ENCODE measurements at places on chromosomes 16 and 17. TPM values are rescaled to one million over a fixed set of nuclear protein-coding genes. Genes with fewer than 3 reads are reported as not detected.

- DNase-seq = no peak
These were observed 1.2 kb upstream of the C1QL1 start for GRCh38 chr17:44969144-44969780.

ACAP1 gene
- total RNA-seq = 12.7 TPM

DNA sequence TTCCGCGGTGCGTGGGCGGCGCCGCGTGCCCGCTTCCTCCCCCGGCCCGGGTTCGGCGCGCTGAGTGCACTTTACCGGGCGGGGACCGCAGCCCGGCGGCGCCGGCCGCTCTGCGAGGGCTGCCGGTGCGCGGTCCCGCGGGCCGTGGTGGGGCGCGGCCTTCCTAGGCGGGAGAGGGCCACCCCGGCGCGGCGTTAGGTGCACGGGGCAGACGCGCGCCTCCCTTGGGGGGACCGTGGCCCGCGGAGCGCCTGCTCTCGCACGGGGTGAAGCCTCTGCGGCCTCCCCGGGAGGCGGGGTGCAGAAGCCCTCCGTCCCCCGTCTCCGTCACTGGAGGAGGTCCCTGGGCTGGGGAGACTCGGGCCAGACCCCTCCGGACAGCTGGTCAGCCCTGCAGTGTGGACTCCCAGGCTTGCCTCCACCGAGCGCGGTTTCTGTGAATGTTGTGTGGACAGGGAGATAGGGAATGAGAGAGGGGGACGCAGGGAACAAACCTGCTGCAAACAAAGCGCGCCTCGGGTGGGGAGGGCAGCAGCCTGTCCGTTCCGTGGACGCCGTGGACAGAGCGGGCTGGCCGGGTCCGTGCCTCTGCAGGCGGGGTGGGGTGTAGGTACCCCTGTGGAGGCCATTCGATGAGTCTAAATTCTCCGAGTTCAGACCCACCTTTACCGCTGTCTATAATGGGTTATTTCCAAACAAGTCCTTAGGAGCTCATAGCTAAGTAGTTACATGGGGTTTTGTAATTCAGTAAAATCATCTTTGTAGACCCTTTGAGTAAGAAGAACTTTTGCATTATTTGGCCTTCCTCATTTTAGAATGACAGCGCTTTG lies 721 bp downstream of the TBCD start:
- DNase-seq = no peak

DNA sequence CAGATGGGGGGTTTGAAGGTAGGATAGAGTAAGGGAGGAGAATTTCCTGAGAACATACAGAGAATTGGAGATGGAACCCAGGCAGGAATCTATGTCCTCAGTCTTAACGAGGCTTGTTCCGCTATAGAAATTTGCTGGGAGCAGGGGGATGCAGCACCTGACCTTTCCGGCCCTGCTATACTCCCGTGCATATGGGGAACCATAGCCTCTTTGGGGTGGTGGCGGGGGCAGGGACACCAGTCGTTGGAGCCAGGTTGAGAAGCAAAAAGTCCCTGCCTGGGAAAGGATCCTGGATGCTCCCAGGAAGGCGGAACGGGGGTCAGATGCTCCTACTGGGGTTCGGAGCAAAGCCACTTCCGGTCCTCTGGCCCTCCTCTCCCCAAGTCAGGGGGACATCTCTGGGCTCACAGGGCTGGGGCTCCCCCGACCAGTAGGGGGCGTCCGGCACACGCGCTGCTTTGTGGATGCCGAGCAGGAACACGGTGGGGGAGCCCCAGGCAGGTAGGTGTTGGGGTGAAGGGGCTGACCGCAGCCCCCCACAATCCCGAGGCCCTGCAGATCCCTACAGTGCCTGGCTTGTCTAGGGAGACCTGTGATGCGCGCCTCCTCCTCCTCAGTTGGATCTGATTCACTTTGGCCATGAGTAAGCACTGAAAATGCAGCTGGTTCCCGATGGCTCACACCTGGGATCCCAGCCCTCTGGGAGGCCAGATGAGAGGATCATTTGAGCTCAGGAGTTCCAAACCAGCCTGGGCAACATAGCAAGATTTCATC lies 15.5 kb upstream of the TFAP4 start:
- peak; percentile 74 for DNase-seq

GRCh38 chr17:15354256-15354655 lies 12.9 kb upstream of the TEKT3 start:
- DNase-seq = no peak

GRCh38 chr17:47622180-47622549 lies 27.6 kb upstream of the KPNB1 start:
- DNase-seq = no peak

TBC1D3K gene
- not detected for total RNA-seq

HOXB1 gene
- 0.31 TPM for total RNA-seq

IL4R gene
- 135 TPM for total RNA-seq

ANKRD40CL gene
- not detected for total RNA-seq

DNA sequence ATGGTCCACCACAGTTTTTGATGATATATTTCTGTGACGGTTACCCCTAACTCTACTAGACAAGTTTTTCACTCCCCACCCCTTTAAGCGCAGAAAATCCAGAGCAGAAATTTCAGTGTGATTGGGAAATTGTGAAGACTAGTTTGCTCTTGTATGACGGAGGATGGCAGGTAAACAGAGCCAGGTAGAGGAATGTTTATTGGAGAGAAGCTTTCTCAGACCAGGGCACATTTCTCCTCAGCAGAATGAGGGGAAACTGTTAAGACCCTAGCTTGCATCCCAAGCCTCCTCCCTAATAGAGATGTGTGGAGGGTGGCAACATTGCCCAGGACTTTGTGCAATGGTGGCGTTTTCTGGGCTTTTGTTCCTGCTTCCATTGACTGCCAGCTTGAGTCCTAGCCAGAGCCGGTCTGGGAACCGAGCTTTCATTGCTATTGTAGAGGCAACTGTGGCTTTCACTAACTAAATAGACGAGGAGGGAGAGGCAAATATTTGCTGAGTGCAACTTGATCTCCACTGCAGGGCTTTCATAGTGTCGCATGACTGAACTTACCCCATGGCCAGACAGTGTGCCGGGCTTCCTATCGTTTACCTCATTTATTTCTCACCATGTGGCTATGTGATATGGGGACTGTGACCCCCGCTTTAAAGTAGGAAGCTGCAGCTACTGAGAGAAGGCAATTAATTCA lies 159.6 kb upstream of the MPHOSPH6 start:
- no peak for DNase-seq

- no peak for DNase-seq
These were observed 443 bp downstream of the CSNK2A2 start for GRCh38 chr16:58197314-58198012.

TAC4 gene
- not detected for total RNA-seq

TP53TG3B gene
- total RNA-seq = not detected

DNA sequence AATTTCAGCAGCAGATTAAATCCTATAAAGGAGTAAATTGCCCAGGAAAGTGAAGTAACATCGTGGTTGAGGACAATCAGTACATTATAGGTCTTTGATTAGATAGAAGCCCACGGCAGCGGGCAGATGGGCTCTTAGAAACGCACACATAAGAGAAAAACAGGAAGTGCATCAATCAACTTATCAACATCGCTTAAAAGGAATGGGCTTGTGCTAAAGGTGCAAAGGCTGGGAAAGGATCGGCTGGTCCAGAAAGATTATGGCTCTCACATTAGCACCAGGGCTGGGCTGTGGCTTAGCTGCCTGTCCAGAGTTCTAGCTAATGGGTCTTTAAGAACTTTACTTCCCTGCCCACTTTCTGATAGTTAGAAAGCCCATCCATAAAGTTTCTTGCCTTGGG lies 292.0 kb upstream of the TNRC6C start:
- no peak for DNase-seq

DNA sequence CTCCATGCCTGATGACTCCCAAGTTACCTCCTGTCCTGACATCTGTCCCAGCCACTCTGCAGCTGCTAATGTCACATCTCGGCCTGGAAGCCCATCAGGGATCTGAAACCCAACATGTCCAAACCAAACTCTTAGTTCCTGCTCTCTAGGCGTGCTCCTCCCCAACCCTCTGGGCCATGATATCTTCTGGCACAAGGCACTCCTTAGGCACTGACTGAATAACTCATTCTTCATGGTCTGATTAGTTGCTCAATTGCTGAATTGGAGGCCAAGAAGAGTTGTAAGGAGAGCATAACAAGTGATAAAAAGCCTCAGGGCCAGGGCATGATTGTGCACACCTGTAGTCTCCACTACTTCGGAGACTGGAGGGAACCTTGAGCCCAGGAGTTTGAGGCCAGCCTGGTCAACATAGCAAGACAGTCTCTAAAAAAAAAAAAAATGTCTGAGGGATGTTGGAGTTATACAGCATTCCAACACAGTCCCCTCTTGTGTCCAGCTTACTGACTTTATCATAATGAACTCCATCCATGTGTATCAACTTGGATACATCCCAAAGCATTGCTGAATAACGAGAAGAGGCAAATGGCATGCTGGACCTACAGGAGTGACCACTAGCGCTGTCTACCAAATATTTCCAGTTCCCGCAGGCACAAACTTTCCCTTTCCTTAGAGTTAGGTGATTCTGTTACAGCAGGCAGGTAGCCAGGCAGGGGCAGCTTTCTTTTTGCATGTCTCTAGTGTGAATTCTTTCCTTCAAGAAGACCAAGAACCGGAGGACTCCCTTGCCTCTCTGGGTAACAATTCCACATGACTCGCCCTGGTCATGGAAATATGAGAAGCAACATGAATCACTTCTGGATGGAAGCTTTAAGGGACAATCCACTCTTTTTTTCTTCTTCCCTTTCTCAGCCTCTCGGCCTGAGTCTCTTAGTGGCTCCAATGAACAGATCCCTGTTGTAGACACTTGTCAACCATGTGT lies 18.1 kb upstream of the SHCBP1 start:
- DNase-seq = no peak

KRTAP4-9 gene
- not detected for total RNA-seq

- no peak for DNase-seq
These were observed 21.2 kb upstream of the TAOK1 start for GRCh38 chr17:29368926-29369325.

ITGAX gene
- 9.6 TPM for total RNA-seq

TNRC6A gene
- 109 TPM for total RNA-seq

- DNase-seq = peak; percentile 51
These were observed 8.0 kb upstream of the UNK start for GRCh38 chr17:75776386-75777295.

HS3ST4 gene
- not detected for total RNA-seq

DNA sequence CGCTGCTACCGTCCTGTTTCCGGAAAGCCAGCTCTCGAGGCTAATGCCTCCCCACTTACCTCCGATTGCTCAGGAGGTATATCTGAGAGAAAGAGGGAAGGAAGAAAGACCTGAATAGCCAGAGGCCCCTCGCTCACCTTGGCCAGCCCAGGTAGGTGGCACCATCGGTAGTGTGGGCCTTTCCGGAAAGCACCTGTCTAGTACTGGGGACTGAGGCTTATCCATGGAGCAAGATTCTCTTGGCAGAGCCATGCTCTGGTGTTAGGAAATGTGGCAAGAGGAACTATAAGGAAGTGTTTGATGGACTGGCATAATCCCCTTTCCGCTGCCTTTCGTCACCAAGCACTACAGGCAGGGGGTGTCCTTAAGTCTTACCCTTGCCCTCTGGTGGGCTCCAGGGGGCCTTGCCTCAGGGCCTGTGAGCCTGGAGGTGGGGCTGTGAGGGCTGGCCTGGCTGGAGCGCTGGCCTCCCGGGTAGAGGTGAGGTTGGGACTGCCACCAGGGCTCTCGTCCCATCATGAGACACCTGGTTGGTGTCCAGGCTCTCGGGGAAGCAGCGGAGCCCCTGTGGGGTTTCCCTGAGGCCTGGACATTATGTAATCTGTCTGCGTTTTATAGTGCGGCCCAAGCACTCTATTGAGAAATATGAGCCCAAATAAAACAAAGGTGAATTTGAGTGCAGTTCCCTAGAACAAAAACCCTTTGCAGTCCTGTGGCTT lies 2.9 kb downstream of the CMIP start:
- no peak for DNase-seq

- DNase-seq = peak; percentile 53
These were observed 1.3 kb upstream of the ALKBH5 start for GRCh38 chr17:18182110-18182977.

CMTM2 gene
- total RNA-seq = not detected

DNA sequence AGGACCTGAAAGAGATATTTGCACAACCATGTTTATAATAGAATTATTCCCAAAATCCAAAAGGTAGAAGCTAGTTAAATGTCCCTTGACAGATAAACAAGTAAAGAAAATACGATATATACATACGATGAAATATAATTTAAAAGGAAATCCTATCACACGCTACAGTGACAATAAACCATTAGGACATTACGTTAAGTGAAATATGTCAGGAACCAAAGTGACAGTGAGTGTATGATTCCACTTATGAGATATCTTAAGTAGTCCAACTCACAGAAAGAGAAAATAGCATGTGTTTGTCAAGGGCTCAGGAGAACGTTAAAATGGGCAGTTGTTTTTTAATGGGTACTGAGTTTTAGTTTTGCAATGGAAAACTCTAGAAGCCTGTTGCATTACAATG lies 212.7 kb upstream of the PMFBP1 start:
- DNase-seq = no peak

GRCh38 chr17:29041571-29041970 lies 1.4 kb upstream of the PIPOX start:
- no peak for DNase-seq

GRCh38 chr17:30969989-30970830 lies 629 bp upstream of the RNF135 start:
- DNase-seq = no peak

DNA sequence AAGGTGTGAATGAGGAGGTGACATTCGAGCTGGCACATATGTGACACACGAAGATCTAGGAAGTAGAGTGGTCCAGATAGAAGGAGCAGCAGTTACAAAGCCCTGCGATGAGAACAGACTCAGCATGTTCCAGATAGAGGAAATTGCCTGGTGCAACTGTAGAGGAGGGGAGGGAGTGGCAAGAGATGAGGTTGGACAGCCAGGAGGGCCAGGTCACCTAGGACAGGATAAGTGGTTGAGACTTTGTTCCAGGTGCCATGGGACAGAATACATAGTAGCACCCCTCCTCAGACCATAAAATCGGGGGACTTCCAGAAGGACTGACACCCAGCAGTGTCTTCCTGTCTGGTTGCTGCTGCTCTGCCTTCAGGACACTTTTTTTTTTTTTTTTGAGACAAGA lies 11.0 kb upstream of the CENPT start:
- no peak for DNase-seq

HGS gene
- 101 TPM for total RNA-seq

GSDMA gene
- total RNA-seq = 2.4 TPM

DNA sequence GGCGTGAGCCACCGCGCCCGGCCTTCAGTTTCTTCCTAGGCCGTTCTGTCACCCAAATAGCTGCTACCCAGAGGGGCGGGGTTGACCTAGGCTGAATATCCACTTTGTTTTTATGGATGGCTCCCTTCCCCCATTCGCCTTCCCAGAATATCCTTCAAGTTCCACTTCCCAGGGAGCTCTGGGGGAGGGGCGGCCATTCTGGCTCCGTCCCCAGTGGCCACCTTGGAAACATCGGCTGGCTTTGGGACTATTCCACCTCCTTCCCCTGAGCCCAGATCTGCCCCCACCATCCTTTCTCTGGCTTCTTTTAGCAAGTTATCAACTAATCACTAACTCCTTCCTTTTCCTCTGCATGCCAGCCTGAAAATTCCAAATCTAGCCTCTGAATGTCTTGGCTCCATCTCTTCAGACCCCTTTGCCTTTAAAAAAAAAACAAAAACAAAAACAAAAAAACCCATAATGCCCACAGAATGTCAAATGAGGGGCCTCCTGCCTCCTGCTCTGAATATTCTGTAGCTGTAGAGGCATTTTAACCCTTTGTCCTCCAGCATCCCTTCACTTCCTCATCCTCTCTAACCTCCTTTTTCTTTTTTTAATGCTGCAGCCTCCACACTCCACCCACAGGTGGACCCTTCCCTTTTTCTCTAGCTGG lies 6.4 kb downstream of the ATP1B2 start:
- peak; percentile 58 for DNase-seq
